Activated CD4-positive, alpha-beta T cell treated with anti-CD3 and anti-CD28 coated beads, Interleukin-2, Interleukin-4, amounts not matched to agents 100 ng/mL and 50 ng/mL, durations not matched to agents 16 hours and 8 hours (primary cell): ENCODE measurements at places on chromosomes 7 and 10.
A peak's percentile ranks its signal among the peaks of the same experiment; 100 is the strongest.

DNA sequence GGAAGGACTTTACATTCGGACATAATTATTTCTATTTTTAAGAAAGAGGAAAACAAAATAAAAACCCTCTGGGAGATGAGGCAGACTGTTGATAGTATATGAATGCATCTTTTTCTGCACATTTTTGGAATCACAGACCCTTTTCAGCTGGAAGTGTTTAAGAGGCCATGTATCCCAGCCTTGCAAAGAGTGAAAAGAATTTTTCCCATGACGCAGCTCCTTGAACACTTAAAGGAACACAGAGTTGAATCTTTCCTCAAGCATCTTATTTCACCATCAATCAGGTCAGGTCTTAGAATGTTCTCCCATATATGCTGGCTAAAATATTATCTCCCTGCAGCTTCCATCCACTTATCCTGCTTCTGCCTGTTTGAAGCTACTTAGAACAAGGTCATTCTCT is 45.9 kb upstream of the PAPSS2 start:
- DNase-seq = no peak

DNA sequence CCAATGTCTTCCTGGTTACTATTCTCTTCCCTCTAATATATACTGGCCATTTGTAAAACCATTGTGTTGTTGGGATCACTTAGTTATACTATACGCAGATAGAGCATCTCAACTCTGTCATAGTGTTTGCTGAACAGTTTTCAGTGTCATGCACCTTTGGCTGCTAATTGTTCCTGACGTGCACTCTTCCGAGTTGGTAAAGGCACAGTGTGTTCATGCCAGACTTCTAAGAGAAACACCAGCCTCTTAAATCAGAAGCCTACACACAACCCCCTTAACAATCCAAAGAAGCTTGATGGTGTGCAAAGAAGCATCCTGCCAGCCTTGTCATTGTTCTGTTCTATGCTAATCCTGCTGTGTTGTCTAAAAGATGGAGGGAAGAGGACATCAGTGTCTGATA is 131.1 kb downstream of the MAPK8 start:
- no peak for DNase-seq

- peak; percentile 62 for DNase-seq
Observed at GRCh38 chr10:62048470-62048869, 147.0 kb downstream of the ARID5B start.

- no peak for DNase-seq
Observed at GRCh38 chr7:129469930-129470329, 32.4 kb upstream of the SMKR1 start.

DNA sequence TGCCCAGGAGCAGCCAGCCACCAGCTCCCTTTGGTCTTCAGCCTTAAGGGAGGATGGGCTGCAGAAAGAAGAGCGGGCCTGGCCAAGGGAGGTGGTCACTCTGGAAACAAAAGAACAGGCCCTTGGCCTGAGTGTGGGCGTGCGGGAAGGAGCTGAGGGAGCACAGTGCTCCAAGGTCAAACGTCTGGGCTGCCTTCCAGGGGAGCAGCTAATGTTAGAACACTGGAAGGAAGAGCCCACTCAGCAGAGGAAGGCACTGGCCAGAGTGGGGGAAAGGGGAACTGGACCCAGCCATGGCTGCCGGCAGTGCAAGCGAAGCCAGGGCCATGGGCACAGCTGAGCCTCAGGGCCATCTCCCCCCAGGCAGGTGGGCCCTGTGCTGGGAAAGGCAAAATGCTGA is 42.7 kb downstream of the FAM53B start:
- DNase-seq = no peak
